ENCODE measurements at places on chromosomes 4 and X.

DNA sequence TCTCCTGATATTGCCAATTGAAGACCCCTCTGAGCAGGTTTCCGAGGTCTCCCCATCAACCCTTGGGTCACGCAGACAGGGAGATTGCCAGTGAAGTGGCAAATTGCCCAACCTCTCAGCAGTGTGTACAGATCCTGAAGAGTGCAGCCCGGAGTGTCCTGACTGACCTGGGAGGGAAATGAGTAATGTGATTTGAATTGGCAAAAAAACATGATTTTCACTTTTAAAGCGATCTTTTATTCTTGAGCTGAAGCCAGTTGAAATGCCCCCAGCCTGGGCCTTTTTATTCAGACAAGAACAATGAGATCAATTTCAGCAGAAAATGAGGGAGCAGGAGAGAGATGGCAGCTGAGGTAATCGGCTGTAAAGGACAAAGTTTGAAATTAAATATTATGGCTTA, 401.8 kb downstream of the RAPGEF2 start:
- no peak for DNase-seq

DNA sequence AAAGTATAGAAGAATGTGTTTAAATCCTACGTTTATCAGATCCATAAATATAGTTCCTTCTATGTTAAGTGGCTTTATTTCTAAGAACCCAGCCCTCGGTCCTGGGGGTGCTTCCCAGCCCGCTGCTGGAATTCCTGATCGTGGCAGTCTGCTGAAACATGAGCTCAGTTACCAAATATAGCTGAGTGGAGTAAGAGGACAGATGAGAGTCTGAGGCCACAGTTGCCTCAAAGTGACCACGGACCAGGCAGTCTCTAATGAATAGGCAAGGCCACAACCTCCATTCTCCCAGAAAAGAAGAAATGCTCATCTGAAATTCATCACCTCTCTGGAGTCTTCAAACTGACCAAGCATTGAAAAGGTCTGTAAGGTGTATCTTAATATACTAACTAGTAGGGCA, at the start of gene PALLD:
Gene PALLD, plus strand, starts transcription at position 219 of the 400 bp plus-strand sequence.
- DNase-seq = no peak

GRCh38 chr4:24245491-24245820, 338.9 kb downstream of the DHX15 start:
- DNase-seq = no peak

DNA sequence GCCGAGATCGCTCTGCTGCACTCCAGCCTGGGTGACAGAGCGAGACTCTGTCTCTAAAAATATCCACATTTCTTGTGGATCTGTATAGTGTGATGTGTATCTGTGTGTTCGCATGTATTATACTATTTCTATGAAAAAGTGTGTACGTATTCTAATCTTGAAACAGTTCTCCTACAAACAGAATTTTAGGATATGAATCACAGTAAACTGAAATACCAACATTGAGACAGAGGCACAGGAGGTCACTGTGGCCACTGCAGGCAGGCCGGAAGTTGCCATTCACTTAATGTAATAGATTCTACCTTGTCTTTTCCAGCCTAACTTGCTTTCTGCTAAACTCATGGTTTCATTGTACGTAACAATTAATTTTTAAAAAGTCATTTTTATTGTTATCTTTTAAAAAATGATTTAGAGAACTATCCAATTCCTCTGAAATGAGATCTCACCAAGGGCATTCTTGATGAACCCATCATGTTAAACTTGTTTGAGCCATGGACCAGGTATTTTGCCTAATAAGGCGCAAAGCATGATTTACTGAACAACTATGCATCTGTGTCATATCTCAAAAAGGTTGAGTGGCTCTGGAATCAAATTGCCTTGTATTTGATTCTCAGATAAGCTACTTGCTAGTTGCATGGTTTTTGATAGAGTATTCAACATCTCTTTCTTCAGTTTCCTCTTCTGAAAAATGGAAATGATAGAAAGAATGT, 154.9 kb upstream of the GYPA start:
- no peak for DNase-seq

DNA sequence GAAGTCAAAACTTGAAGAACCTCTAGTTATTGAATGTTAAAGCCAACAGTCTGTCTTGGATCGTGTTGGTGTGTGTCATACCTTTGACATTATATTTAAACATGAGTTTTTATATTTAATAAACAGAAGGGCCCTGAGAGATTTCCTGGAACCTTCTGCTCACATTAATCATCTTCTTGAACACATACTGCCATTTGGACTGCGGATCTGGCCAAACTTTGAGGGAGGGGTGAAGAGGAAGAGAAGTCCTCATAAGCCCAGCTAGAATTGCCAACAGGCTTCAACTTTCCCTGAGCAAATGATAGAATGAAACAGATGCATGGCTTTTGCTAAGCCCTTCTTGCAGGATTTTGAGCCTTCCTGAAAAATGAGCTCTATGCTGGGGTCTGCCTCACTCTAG, 27.4 kb downstream of the CCKAR start:
- no peak for DNase-seq

- DNase-seq = no peak
Observed at GRCh38 chr4:123356921-123357320, 39.7 kb upstream of the SPRY1 start.

GRCh38 chr4:53136954-53137353, 228.9 kb downstream of the SCFD2 start:
- no peak for DNase-seq

GRCh38 chrX:63708801-63709200, 76.2 kb downstream of the ARHGEF9 start:
- DNase-seq = no peak

GRCh38 chr4:118682928-118683327, 2.3 kb upstream of the METTL14 start:
- no peak for DNase-seq

DNA sequence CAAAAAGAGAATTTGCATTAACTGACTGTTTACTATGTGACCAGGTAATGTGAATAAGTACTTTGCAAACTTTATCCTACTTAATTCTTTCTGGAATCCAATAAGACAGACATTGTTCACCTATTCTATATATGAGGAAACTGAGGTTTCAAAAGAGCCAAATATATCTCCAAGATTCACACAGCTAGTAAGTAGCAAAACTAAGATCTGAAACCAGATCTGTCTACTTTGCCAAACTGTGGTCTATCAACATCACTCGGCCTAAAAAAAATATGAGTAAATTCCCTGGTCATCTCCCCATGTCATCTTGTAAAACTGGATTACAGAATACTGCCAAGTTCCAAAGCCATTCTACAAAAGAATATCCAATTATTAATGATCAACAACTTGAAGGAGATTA, 52.8 kb downstream of the ANAPC10 start:
- DNase-seq = no peak

- DNase-seq = no peak
Observed at GRCh38 chr4:19971829-19972228, 279.9 kb upstream of the SLIT2 start.

DNA sequence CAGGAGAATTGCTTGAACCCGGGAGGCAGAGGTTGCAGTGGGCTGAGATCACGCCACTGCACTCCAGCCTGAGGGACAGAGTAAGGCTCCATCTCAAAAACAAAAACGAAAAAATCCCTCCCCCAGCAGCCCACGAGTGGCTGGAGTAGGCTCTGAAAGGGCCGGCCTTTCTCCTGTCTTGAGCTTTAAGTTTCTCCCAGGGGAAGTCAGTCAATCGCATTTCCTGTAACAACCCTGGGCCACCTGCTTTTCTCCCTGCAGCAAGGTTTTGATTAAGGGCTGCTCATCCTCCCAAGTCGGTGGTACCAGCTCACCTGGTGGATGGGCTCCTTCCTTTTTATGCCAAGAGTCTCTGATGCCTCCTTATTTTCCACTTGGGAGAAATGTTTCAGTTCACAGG, 2.0 kb upstream of the NYX start:
- no peak for DNase-seq

- no peak for DNase-seq
Observed at GRCh38 chrX:81202456-81202819, 536 bp downstream of the SH3BGRL start.

DNA sequence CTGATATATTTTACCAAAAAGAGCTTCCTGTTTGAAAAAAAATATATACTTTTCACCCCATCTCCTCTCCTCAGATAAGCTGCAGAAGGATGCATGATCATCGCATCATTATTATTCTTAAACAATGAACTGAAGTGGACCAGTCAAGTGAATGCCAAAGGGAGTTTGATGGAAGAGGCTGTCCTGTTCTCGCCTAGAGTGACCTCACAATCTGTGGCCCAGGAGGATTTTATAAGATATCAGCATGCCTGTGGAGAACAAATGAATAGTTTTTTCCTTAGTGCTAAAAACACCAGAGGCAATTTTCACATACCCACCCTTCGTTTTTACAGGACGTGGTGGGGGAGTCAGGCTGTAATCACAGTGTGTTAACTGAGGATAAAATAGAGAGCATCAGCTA, 112.7 kb downstream of the USP46 start:
- DNase-seq = no peak

GRCh38 chr4:67725981-67726380, 25.0 kb upstream of the UBA6 start:
- DNase-seq = no peak

GRCh38 chrX:129679901-129680300, 25.1 kb upstream of the APLN start:
- no peak for DNase-seq

DNA sequence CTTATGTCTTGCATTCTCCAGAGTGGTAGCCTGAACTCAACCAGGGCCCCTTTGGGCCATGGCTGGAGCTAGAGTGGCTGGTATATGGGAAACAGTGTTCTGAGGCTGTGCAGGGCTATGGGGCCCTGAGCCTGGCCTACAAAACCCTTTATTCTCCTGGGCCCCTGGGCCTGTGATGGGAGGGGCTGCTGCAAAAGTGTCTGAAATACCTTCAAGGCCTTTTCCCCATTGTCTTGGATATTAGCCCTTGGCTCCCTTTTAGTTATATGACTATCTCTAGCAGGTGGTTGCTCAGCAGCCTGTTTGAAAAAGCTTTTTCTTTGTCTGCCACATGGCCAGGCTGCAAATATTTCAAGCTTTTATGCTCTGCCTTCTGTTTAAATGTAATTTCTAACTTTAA, 22.5 kb downstream of the APOOL start:
- DNase-seq = no peak

DNA sequence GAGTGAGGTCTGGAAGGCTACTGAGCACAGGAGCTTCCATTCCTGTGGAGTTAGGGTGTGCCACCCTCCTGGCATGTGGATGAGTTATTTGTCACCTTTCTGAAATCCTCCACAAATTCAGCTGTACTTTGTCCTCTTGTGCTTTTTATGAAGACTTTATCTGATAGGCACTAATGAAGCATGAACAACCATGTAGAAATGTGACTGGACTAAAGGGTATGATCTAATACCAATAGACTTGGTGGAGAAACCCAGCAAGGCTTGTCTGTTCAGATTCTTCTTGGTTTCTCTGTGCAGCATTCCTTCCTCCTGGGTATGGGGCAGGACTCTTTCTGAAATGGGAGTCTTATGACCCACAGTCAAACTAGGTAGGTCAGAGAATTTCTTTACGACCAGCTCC, 9.6 kb downstream of the NBDY start:
- DNase-seq = no peak

- no peak for DNase-seq
Observed at GRCh38 chr4:41878170-41878969, 56.9 kb upstream of the TMEM33 start.

GRCh38 chr4:162909952-162910351, 256.7 kb downstream of the NAF1 start:
- no peak for DNase-seq

- DNase-seq = no peak
Observed at GRCh38 chr4:142565771-142566170, 280.3 kb downstream of the INPP4B start.

DNA sequence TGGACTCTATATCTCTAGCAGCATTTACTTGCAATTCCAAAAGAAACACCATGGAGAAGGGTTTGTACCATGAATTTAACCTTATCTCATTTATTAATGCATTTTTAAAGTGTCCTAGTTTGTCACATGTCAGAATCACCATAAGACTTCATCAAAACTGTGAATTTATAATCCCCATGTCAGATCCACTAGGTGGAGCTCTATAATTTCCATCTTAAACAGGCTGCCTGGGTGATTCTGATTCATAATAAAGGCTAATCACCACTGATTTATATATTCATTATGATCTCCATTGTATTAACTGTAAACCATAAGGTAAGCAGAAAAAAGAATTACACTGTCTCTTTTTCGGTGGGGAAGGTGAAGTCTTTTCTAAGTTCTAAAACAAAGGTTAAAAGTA, 4.0 kb downstream of the TCEAL2 start:
- no peak for DNase-seq

GRCh38 chr4:145496292-145496691, 14.6 kb downstream of the SMAD1 start:
- no peak for DNase-seq

- no peak for DNase-seq
Observed at GRCh38 chrX:132452911-132453550, 35.8 kb downstream of the MBNL3 start.

DNA sequence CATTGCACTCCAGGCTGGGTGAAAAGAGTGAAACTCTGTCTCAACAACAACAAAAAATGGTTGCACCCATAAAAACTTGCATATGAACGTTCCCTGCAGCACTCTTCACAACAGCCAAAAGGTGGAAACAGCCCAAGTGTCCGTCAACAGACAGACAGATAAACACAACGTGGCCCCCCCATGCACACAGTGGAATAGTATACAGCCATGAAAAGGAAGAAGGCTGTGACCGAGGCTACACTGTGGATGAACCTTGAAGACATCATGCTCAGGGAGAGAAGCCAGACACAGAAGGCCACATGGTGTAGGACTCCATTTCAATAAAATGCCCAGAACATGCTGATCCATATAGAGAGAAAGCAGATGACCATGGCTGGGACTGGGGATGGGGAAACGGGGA, 33.5 kb upstream of the ASMTL start:
- no peak for DNase-seq

DNA sequence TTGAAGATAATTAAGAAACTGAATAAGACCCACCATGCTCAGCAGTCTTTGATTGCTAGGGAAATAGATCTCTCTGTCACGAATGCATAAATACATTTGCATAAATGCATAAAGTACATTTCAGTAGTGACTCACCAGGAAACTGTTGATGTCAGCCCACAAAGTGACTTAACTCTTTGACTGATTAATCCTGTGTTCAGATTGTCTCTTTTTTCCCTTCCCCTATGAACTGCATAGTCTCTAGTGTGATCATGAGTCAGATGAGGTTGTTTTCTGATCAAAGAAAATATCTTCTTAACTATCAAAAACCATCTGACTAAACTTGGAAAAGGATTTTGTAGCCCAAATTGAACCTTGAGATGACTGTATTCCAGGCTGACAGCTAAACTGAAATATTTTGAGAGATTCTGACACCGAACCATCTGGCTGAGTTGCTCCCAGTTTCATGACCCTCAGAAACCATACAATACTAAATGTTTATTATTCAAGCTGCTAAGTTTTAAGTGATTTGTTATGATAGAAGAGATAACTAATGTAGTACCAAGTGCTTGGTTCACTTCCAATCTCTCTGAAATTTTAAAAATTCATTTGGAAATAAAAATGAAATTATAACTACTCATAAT, 1381.5 kb upstream of the AGA start:
- DNase-seq = no peak

- DNase-seq = no peak
Observed at GRCh38 chr4:6753103-6753560, 29.4 kb upstream of the KIAA0232 start.

All from activated T-helper 1 cell treated with anti-CD3 and anti-CD28 coated beads, Interleukin-2, amount 50 U/mL, for 16 hours (primary cell).